ENCODE measurements at places on chromosomes 4 and X. TPM values are rescaled to one million over a fixed set of nuclear protein-coding genes. Genes with fewer than 3 reads are reported as not detected.

PRR32 gene
- 1.3 TPM for total RNA-seq

INTS12 gene
- total RNA-seq = 18.1 TPM

EPHA5 gene
- 4.1 TPM for total RNA-seq

DCAF4L1 gene
- total RNA-seq = 0.16 TPM

DYNLT3 gene
- 50.8 TPM for total RNA-seq

CXCL1 gene
- 0.42 TPM for total RNA-seq

ARHGAP36 gene
- total RNA-seq = 1.0 TPM

GYPE gene
- 2.3 TPM for total RNA-seq

GAGE1 gene
- not detected for total RNA-seq

MSANTD1 gene
- total RNA-seq = 0.85 TPM

NCAPG gene
- total RNA-seq = 30.4 TPM

FLNA gene
- 1,306 TPM for total RNA-seq

HOPX gene
- 45.9 TPM for total RNA-seq

C4orf54 gene
- total RNA-seq = 10.1 TPM

CDS1 gene
- total RNA-seq = 5.3 TPM

CPLX1 gene
- 0.48 TPM for total RNA-seq

UGT2B28 gene
- total RNA-seq = not detected

SLIT2 gene
- 125 TPM for total RNA-seq

TENM3 gene
- 26.6 TPM for total RNA-seq

MAGEA12 gene
- total RNA-seq = not detected

INTU gene
- total RNA-seq = 33.6 TPM

CYLC1 gene
- not detected for total RNA-seq

PF4V1 gene
- not detected for total RNA-seq

SOWAHB gene
- total RNA-seq = 3.9 TPM

RASSF6 gene
- total RNA-seq = 14.8 TPM

DRP2 gene
- total RNA-seq = 2.7 TPM

HHIP gene
- total RNA-seq = 38.5 TPM

PARM1 gene
- 139 TPM for total RNA-seq

GABRE gene
- total RNA-seq = 81.1 TPM

RNF150 gene
- total RNA-seq = 41.3 TPM

BMP15 gene
- total RNA-seq = not detected

PDE6B gene
- total RNA-seq = 6.2 TPM

SSX4B gene
- total RNA-seq = not detected

P2RY4 gene
- 0.74 TPM for total RNA-seq

All from urinary bladder (tissue), 4 donors.